PC-3 (cell line): ENCODE measurements at places on chromosomes 11 and 22.

DNA sequence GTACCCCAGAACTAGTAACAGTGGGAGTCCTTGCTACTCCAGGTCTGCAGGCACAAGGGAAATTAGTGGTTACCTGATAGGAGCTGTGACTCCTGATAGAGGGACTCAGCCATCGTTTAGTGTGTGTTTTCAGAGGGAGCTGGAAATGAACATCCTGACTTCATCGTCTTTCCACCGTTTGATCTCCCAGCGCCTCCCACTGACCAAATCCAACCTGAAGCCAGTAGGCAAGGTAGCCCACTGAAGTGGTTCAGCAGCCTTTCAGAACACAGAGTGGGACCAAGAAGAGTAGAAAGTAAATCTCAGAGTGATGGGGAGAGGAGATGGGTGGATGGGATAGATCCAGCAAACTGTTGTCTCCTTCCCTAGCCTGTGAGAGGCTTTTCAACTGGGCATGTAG lies 385.9 kb downstream of the INSC start:
- DNase-seq = no peak

DNA sequence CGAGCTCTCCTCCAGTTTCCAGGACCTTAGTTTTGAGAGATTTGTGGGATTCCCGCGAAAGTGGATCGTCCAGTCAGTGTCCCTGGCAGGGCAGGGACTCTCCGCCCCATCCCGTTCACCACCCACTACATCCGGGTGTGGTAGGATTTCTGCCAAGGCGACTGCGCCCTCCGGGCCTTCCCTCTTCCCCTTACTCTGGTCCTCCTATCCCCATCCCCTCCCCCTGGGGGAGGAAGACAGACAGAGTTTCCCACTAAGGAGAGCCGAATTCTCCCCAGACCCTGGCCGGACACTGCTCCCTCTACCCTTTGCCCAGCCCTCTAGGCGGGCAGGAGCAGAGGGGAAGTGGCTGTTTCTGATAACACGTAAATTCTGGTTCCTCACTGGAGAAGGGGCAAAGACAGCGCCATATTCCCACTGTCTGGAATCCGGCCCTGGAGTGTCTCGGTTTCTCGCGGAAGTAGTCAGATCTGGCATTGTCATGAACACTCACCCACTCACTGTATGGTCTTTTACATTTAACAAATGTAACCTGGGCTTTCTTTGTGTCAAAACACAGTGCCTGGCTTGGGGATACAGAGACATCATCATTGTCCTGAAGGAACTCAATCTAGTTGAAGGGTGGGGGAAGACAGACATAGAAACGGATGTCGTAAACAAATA lies 1.1 kb upstream of the NECTIN1 start:
- peak; percentile 80 for DNase-seq

DNA sequence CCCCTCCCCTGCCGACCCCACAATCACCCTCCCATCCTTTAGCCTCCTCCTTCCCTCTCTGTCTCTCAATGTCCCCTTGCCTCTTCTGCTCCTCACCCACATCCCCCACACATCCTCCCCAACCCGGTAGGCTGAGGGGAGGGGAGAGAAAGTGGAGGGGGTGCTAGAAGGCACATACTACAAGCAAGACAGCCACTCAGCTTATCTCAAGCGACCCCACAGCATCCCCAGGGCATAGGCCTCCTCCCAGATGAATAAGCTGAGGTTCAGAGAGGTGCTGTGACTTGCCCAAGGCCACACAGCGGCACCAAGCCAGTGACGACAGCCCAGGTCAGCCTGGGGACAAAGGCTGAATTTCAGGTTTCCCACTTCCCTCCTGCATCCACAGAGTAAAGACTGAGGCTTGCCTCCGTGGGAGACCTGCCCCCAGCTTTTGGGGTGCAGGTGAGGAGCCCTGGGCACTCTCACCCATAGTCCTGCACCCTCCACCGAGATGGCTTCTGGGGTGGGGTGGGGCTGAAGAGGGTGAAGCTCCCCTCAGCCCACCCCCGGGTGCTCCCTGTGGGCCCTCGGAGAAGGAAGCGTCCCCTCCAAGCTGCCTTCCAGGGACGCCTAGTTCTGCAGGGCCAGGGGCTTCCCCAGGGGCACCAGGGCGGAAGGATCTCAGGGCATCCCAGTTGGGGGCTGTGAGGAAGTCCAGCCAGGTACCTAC lies 511 bp downstream of the RAC2 start:
- DNase-seq = no peak

GRCh38 chr22:20619045-20619892 lies 111.9 kb downstream of the MED15 start:
- DNase-seq = no peak

GRCh38 chr11:64139049-64139448 lies 26.9 kb downstream of the MACROD1 start:
- no peak for DNase-seq

DNA sequence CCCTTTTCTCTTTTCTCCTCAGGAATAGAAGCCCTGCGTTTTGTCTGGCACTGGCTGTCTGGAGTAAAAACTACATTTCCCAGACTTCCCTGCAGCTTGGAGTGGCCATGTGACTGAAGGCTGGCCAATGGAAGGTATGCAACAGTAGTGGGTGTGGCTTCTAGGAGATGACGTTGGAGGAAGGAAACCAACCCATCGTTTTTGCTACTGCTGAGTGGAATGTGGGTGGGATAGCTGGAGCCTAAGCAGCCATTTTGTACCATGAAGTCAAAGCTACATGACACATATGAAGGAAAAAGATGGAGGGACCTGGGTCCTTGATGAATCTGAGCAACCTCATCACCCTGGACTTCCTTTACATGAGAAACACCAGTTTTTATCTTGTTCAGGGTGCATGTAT lies 19.6 kb downstream of the FGF3 start:
- DNase-seq = peak; percentile 70

DNA sequence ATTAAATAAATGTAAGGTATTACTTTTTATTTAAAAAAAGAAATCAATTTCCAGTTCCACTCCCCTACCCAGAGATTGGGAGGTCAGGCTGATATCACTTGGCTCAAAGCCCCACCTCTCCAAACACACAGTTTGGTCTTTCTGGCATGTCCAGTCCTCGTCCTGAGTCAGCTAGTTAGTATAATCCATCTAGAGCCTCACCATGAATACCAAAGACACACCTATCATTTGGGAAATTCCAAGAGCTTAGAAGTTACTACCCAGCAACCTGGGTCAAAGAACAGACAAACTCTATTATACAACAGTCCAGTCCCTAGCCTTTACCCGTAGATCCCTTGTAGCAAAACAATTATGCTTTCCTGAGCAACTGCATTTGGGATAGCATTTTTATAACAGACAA lies 9.4 kb downstream of the TREH start:
- DNase-seq = no peak

DNA sequence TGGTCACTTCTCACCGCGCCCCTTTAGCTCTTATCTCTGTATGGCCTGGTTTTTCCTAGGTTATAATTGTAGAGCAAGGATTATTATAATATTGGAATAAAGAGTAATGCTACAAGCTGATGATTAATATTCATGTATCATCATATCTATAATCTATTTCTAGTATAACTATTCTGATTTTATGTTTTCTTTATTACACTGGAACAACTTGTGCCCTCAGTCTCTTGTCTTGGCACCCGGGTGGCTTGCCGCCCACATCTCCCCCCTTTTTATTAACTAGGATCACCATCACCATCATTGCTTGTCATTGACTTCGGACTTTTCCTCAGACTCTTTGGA lies 11.0 kb downstream of the OR52K1 start:
- no peak for DNase-seq

GRCh38 chr22:28019360-28019759 lies 100.3 kb upstream of the PITPNB start:
- DNase-seq = peak; percentile 74

DNA sequence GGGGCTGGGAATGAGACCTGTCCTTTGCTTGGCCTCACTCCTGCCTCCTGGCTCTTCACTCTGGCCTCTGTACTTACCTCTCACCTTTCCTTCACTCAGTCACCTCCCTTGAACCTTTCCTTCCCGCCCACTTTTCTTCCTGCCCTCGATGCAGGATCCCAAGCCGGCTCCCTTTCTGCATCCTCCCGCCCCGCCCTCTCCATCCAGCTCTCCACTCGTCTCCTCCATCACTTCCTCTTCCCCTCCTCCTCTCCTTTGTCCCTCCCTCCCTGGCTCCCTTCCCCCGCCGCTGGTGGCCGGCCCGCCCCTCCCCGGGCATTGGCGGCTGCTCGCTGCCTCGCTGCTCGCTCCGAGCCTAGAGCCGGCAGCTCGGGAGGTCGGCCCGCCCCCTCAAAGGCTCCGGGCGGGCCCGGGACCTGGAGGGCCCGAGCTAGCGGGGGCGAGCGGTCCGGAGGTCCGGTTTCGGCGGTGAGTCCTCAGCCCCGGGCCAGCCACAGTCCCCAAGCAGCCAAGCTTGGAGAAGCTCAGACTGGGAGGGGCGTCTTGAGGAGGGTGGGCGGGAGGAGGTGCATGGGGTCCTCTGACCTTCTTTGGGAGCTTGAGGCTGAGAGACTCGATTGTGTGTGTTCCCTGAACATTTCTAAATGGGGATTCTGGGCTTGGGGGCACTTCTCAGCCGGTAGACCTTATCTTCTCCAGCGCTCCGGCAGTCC lies 13.8 kb downstream of the PHLDB1 start:
- DNase-seq = peak; percentile 90

DNA sequence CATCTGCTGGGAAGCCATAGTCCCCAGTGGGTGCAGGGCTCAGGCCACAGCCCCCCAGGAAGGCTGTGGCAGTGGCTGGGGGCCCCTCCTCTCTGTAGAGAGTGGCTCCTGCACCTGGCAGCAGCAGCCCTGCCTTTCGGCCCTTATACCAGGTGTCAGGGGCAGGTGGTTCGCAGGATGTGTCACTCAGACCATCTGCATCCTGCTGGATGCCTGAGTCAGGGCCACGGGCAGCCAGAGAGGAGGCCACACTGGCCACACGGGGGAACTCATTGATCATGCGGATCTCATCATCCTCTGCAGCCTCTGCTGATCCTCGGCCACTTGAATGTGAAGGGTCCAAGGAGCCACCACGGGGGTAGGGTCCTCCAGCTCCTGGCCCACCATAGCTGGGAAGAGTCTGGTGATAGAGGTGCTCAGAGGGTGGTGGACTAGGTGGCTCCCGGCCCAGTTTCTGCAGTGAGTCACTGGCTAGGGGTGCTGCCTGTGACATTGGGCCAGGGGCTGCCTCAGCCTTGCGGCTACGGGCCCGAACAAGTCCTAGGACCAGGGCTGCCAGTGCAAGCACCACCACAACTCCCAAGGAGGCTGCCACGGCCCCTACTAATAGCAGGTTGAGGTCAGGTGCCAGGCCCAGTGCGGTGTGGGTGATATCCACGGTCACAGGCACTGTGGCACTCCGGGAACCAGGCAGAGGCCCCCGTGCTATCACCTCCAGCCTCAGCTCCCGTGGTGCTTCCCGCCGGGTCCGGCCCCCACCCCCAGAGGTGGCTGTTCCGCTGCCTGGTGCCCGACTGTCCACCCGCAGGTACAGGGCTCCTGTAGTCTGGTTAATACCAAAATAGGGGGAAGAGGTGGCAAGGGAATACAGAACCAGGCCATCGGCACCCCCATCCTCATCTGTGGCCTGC lies 3.3 kb upstream of the TPP1 start:
- no peak for DNase-seq

DNA sequence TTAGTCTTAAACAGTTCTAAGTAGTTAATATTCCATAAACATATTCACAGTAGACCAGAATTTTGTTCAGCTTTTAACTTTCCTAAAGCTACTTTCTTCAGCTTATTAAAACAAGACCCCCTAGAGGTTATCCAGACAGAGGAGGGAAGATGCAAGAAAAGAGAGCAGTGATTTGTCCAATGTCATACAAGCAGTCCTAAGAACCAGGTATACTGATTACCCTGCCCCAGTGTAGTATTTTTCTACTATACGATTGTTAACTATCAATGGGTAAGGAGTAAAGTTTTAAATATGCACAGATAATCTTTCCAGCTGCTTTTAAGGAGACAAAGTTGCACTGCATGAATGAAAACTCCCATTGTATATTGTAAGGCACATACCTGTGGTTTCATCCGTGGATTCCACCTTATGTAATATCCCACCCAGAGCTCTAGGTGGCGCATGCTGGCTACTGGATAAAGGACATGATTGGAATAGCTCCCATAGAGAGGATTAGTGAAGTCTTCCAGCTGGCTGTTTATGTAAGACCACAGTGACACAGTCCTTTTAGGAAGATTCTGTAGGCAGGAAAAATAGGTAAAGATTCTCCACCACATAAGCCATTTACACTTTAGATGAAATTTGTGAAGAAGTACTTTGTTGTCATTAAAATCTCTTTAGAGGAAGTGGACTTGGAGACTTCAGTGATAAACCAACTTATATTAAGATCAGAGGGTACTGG lies 45.6 kb downstream of the CEP57 start:
- peak; percentile 94 for DNase-seq

- no peak for DNase-seq
These were observed 3.8 kb upstream of the BUD13 start for GRCh38 chr11:116776522-116776984.

- DNase-seq = peak; percentile 34
These were observed 75.8 kb downstream of the GGTLC2 start for GRCh38 chr22:22720201-22720723.

- DNase-seq = no peak
These were observed 8.0 kb upstream of the RAB38 start for GRCh38 chr11:88183233-88183632.
